ENCODE measurements at places on chromosomes 1 and 21.
A peak's percentile ranks its signal among the peaks of the same experiment; 100 is the strongest.

GRCh38 chr21:29416268-29416667 is 117.5 kb downstream of the BACH1 start:
- DNase-seq, result no peak

GRCh38 chr1:168932539-168932938 is 174.0 kb upstream of the ATP1B1 start:
- no peak for DNase-seq

GRCh38 chr1:116417678-116418077 is 44.6 kb downstream of the ATP1A1 start:
- no peak for DNase-seq

DNA sequence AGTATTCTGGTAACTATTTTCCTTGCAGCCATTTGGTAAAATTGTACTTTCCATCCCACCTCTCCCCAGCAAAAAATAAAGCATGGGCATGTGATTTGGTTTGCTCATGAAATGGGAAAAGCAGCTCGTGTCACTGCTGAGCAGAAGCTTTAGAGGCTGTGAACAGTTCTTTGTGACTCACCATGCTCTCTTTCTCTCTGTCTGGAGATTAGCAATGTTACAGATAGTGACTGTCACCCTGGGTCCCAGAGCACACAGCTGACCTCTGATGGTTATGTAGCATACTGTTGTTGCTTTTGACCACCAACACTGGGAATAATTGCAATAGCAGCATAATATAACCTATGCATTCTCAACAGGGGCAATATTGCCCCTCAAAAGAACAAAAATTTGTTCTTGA is 70.6 kb downstream of the RGS2 start:
- DNase-seq, result no peak

DNA sequence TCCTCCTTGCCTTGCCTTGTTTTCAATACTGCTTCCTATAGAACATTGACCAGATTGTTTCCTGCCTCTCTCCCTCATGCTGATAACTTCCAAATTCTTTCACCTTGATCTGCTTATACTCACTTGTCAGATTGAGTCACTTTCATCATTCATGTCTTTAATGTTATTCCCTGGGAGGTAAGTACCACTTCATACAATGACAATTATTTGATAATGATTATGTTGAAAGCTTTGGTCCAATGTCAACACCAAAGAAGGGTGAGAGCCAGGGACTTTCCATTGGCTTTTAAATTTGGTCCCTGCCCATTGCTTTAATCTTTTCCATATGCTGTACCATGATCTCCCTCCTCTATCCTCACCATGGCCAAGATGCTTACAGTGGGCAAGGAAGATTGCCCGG is 137.4 kb downstream of the SYT2 start:
- no peak for DNase-seq

GRCh38 chr1:50893466-50893865 is 66.6 kb downstream of the FAF1 start:
- DNase-seq, result no peak

- no peak for DNase-seq
These were observed 32.1 kb downstream of the IL12RB2 start for GRCh38 chr1:67339623-67340343.

GRCh38 chr1:76330991-76331603 is 256.6 kb downstream of the ST6GALNAC3 start:
- peak; percentile 16 for DNase-seq

DNA sequence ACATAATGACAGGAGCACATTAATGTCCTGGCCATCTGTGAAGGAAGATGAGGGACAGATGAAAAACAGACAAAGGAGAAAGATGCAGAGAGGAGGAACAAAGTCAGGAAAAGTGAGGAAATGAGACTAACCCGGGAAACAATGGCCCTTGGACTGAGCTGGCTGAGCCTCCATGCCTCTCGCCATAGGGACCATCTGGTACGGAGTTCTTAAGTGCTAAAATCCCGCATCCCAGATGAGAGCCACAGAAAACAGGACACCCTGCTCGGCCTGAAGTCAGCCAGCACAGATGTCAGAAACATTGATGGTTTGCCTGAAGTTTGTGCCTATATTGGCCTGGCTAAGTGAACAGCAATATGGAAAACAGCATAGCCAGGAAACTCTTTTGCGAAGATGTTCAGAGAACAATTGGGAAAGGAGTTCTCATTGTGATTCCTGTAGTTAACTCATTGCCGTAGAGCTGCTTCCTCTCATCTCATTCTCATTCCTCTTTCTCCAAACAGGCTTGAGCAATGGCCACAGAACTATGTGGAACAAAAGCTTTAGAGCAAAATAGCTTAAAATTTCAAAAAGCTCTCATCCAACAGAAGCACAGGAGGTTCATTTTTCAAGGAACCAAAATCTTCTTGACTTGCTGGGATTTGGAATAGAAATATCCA is 96.6 kb downstream of the ASTN1 start:
- no peak for DNase-seq

- DNase-seq, result no peak
These were observed 12.5 kb downstream of the CDC7 start for GRCh38 chr1:91513160-91513559.

GRCh38 chr1:185663332-185663731 is 70.9 kb upstream of the HMCN1 start:
- DNase-seq, result no peak

DNA sequence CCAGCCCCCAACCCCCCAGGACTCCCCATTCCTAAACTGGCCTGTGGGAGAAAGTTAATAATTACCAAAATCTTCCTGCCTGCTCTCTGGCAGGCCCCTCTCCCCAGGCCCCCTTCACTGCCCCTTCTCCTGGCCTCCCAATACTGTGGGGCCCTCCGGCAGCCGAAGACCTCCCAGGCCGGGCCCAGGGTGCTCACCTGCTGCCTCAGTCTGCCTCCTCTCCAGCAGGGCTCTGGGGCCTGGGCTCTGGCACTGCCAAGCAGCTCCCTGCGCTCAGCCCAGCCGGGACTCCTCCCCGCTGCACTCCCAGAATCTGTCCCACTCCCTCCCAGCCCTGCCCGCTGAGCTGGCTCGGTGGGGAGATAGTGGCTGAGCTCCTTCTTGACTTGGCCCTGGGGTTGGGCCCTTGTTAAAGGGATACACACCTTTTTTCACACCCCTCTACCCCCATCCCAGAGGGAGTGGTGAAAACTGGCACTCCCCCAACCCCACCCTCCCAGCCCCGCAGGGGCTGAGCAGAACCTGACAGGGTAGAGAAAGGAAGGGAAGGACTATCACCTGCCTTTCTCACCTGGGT is at the start of gene S100A16:
Gene S100A16, minus strand, starts transcription at position 383 of the 577 bp plus-strand sequence. CDS start 4,986 bp downstream, outside the sequence.
- no peak for DNase-seq

- DNase-seq, result no peak
These were observed 2.2 kb downstream of the SPATC1L start for GRCh38 chr21:46181953-46182547.

- DNase-seq, result no peak
These were observed 31.7 kb downstream of the TRIM11 start for GRCh38 chr1:228374711-228375577.

DNA sequence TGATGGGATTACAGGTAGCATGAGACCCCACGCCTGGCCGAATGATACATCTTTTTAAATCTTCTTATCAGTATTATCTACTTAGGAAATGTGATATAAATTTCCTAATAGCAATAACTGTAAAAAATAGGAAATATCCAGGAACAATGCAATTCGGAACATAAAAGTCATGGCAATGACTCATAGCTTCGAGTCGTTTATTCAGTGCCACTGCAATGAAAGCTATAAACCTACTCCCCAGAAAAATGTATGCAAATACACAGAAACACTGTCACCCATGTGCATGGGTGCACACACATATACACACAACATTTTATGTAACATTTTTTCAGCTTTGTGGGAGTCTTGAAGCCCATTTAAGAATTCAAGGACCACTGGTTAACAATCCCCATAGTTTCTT is 194.6 kb downstream of the PATJ start:
- no peak for DNase-seq

DNA sequence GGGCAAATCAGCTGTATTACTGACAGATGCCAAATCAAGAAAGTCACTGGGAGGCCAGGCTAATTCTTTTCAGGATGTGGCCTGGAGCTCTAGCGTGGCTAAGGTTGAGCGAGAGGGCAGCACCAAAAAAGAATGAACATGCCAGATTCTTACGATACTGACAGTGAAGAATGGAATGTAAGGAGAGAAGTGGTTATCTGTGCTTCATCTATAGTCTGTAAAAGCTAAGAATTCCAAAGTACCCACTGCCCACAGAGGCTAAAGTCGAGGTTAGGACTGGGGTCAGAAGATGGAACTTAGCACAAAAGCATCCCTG is 32.7 kb downstream of the TFAP2E start:
- no peak for DNase-seq

Data from SK-N-SH (cell line).